ENCODE measurements at places on chromosomes 3 and 15.

DNA sequence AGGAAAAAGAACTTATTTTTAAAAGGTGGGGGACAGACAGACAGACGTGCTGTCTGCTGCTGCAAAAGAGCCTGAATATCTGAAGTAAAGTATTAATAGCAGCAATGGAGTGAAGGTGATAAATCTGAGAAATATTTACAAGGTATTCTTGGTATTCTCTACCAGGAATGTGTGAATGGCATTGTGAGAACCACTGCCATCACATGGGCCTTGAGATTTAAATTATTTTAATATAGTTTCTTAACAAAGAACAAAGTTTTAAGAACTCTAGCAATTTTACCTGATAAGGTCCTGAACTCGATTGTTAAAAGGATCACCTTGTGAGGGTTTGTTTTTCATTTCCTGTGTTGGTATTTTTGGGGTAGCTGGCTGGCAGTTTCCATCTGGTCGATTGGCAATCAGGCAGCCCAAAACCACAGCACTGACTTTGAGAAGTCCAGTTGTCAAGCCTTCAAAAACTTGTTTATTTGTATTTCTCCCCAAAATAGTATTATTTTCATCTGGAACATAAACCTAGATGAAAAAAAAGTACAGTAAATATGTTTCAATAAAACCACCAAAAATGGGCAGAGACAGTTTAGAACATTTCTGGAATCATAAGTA is 97.3 kb downstream of the ISL2 start:
- no peak overlapping the region for H3K4me3 ChIP-seq
- H3K27ac ChIP-seq, result no peak overlapping the region
- no peaks in the 10 kb centered on the region for H3K27me3 ChIP-seq
- H3K4me1 ChIP-seq, result no peaks in the 10 kb centered on the region
- no peak for DNase-seq

GRCh38 chr3:178526291-178526690 is 9.9 kb upstream of the KCNMB2 start:
- no peaks in the 10 kb centered on the region for H3K36me3 ChIP-seq
- no peak for DNase-seq
- H3K4me3 ChIP-seq, result no peak overlapping the region

GRCh38 chr3:30324587-30324986 is 281.8 kb upstream of the TGFBR2 start:
- H3K36me3 ChIP-seq, result no peaks in the 10 kb centered on the region
- H3K4me3 ChIP-seq, result no peak overlapping the region
- H3K27me3 ChIP-seq, result no peaks in the 10 kb centered on the region
- H3K27ac ChIP-seq, result no peak overlapping the region

GRCh38 chr3:11120091-11120805 is 34.0 kb upstream of the HRH1 start:
- no peak overlapping the region for H3K4me3 ChIP-seq
- peaks cover 7% of the 10 kb centered on the region for H3K4me1 ChIP-seq
- no peaks in the 10 kb centered on the region for H3K27me3 ChIP-seq

- H3K4me3 ChIP-seq, result no peak overlapping the region
- no peaks in the 10 kb centered on the region for H3K27me3 ChIP-seq
- peak overlapping the region; percentile 59 for H3K27ac ChIP-seq
- H3K36me3 ChIP-seq, result no peaks in the 10 kb centered on the region
- no peak for DNase-seq
These were observed 58.6 kb upstream of the TSC22D2 start for GRCh38 chr3:150349314-150350097.

DNA sequence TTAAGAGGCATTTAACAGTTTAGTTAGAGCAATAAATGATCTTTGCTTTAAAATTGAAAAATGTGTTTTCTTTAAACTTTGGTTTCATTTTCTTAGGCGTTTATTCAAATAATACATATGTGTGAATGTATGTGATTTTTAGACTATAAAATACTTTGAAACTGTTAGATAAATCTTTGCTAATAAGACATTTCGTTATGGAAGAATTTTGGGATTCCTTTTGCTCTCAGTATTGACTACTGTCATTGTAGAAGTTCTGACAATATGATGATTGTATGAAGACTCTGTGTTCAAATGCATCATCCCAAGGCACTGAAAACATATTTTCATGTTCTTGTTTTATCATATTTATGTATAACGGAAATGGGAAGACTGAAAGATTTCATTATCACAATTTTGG is 43.8 kb upstream of the GOLGA8A start:
- no peak overlapping the region for H3K4me3 ChIP-seq
- H3K4me1 ChIP-seq, result no peaks in the 10 kb centered on the region
- no peaks in the 10 kb centered on the region for H3K36me3 ChIP-seq
- DNase-seq, result no peak
- no peaks in the 10 kb centered on the region for H3K27me3 ChIP-seq

DNA sequence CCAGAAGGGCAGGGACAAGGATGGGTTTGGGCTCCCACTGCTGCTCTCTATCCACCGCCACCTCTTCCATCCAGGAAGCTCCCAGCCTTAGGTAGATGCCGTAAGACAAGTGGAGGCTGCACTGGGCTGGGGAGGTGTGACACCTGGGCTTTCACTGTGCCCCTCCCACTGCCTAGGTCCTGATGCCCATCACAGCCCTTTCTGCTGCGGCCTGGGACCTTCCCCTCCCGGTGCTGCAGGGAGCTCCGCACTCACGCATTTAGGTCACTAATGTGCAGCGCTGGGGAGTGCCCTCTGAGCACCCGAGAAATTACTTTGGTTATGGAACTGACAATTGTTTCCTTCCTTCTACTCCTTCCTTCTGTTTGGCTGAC is 850 bp downstream of the LTF start:
- no peak for DNase-seq
- H3K27ac ChIP-seq, result no peak overlapping the region

DNA sequence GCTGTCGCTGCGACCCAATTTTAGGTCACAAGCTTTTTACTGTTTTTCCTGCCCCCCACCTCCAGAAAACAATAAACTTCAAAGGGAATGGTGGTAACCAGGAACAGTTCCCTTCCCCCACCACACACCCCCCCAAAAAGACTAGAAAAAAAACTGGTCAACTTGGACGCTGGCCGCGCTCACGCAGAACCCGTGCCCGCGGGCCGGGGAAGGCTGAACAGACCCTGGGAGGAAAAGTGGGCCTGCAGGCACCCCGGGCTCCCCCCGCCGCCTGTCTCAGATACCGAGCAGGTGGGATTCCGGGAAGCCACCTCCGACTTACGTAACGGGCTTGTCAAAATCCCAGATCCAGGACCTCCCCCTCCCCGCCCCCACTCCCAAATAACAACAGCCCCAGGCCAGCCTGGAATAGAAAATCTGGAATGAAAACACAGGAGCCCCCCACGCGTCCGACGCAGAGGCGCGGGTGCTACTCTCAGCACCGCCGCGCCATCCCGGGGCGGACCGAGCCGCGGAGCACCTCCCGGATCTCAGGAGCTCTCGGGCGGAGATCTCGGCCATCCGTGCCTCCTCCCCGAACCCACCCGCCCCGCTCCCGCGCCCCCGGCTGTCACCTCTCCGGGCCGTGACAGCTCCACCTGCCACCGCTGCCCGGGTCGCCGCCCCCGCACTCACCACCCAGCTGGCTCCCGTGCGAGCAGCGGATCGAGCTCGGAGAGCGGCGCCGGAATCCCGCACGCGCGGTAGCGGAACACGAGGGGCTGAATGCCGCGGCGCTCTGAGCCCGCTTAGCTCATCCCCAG is 557 bp downstream of the DENND4A start:
- peaks cover 14% of the 10 kb centered on the region for H3K4me1 ChIP-seq
- H3K36me3 ChIP-seq, result no peaks in the 10 kb centered on the region
- no peaks in the 10 kb centered on the region for H3K27me3 ChIP-seq
- peak overlapping the region; percentile 97 for H3K27ac ChIP-seq
- peak overlapping the region; percentile 93 for H3K4me3 ChIP-seq

- H3K27ac ChIP-seq, result peak overlapping the region; percentile 43
- DNase-seq, result no peak
- no peaks in the 10 kb centered on the region for H3K27me3 ChIP-seq
- H3K4me3 ChIP-seq, result peak overlapping the region; percentile 81
- H3K36me3 ChIP-seq, result no peaks in the 10 kb centered on the region
These were observed 763 bp downstream of the KBTBD8 start for GRCh38 chr3:66998904-66999235.
